H9 (cell line): ENCODE measurements at places on chromosomes 13 and 19. TPM values are rescaled to one million over a fixed set of nuclear protein-coding genes. Genes with fewer than 3 reads are reported as not detected.

- no peak for DNase-seq
Observed at GRCh38 chr19:40682431-40682964, 8.0 kb downstream of the NUMBL start.

DNA sequence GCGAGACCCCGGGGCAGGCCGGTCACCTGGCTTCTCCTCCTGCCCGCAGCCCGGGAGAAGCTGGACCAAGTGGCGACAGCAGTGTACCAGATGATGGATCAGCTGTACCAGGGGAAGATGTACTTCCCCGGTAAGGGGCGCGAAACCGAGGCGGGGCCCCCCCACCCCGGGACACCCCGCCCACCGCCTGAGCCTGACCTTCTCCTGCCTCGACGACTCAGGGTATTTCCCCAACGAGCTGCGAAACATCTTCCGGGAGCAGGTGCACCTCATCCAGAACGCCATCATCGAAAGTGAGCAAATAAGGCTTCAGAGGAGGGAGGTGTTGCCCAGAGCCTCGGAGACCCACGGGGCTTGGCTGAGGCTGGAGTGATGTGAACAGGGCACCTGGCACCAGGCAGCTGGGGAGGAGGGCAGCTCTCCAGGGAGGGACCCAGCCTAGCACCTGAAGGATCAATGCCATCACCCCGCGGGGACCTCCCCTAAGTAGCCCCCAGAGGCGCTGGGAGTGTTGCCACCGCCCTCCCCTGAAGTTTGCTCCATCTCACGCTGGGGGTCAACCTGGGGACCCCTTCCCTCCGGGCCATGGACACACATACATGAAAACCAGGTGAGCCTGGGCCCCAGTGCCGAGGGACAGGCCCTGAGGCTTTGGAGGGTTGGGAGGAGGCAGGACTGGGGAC is 629 bp downstream of the IZUMO4 start:
- DNase-seq, result no peak

Gene C5AR1
- 1.8 TPM in 2 replicates for total RNA-seq

Gene FAM124A
- total RNA-seq, result 40.1 and 41.9 TPM in 2 replicates
